ENCODE measurements at places on chromosomes 6 and 20.

GRCh38 chr6:85662251-85662650, 19.6 kb upstream of the SYNCRIP start:
- no peak for DNase-seq

DNA sequence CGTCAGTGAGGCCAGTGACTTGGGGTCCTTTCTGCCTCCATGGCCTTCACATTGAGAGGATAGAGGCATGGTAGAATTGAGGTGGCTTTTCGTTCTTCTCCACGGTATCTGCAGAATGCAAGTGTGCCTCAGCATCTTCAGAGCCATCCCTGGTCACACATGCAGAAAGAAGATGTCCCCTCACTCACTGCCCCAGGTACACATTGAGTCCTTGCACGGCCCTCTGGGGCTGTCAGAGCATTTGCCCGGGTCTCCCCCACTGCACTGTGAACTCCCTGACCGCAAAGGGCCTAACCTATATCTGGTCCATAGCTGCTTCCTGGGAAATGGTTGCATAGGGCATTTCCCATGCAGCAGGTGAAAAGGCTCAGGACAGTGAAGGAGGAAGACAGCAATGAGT, 115.7 kb downstream of the SCML4 start:
- DNase-seq: no peak

DNA sequence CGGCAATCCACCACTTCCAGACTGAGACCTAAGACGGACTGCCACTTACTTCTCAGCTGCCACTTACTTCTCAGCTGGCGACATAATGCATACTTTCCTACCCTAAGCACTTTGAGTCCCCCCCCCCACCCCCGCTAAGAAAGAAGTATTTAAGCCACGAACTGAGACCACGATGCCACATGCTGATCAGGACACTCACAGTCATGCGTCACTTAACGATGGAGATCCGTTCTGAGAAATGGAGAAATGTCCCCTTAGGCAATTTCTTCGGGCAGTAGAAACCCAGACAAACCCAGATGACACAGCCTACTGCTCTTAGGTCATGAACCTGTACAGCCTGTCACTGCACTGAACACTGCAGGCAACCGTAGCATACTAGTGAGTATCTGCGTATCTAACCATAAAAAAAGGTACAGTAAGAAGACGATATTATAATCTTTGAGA, 690 bp downstream of the IFNGR1 start:
- DNase-seq: no peak

DNA sequence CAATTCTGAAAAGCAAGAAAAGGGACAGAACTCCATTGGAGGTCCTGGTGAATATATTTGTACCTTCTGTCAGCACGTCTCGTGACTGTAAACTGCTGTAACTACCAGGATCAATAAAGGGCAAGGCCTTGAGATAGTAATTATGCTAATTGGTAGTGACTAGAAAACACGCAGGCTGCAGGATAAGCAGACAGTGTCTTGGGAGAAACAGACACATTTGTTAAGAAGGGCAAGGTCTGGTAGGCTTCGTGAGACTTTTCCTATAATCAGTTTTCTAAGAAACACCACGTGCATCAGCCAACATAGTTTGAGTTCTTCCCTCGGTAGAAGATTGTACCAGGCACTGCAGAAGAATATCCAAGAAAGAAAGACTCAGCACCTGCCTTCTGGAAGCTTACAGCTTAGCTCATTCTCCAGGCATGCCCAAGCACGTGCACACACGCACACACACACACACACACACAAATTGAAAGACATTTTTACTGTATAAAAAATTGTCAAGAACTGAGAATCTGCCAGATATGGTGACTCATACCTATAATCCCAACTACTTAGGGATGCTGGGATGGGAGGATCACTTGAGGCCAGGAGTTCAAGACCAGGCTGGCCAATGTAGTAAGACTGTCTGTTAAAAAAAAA, 167.0 kb upstream of the SASH1 start:
- DNase-seq: no peak

DNA sequence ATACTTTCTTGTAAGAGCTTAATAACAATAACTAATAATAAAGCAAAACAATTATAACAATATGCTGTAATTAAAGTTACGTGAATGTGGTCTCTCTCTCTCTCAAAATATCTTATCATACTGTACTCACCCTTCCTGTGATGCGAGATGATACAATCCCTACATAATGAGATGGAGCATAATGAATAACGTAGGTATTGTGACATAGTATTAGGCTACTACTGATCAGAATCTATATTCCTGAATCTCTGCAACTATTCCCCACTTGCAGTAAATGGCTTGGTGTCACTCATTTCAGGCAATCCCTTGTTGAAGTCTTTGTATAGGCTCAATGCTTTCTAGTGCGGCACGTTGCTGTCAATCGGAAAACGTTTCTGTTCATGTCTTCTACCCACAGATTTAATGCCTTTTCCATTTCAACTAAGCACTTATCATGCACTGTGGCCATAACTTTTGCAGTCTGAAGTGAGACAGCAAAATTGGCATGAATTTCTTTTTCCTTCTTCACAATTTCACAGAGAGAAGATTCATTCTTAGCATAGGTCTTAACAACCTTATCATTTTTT, 32.3 kb downstream of the MOXD1 start:
- no peak for DNase-seq

- no peak for DNase-seq
Observed at GRCh38 chr6:170128811-170129681, 161.8 kb downstream of the DLL1 start.

DNA sequence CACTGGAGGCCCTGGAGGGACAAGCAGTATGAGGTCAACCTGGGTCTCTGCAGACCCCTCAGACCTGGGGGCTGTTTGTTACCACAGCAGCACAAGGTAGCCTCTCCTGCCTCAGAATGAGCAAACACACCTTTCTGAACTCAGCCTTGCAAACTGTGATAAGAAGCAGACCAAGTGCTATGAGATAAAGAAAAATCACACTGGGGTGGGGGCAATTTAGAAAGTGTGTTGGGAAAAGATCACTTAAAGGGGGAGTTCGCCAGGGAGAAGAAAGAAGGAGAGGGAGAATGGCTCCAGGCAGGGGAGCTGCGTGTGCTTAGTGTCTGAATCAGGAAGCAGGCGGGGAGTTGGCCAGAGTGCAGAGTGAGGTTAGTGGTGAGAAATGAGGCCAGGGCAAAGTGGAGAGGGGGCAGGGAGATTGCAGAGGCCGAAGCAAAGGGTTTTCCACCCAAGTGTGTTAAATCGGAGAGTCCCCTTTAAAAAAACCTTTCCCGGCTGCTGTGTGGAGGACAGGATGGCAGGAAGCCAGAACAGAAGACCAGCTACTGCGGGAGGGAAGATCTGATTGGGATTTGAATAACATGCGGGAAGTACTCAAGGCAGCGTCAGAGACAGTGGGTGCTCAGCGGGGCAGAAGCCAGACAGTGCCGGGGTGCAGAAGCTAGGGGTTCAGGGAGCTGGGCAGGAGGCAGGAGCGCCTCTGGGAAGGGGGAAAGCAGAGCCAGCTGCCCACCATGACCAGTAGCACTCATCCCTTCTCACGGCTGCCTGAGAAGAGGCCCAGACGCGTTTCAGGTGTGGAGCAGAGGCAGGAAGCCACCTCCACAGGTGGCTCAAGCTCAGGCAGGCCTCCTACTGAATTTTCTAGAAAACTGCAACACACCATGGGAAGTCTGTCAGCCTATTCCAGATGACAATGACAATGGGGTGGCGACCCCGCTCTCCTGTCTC, 9.0 kb downstream of the ADA start:
- no peak for DNase-seq

GRCh38 chr6:4192173-4192572, 56.8 kb upstream of the ECI2 start:
- DNase-seq: no peak

DNA sequence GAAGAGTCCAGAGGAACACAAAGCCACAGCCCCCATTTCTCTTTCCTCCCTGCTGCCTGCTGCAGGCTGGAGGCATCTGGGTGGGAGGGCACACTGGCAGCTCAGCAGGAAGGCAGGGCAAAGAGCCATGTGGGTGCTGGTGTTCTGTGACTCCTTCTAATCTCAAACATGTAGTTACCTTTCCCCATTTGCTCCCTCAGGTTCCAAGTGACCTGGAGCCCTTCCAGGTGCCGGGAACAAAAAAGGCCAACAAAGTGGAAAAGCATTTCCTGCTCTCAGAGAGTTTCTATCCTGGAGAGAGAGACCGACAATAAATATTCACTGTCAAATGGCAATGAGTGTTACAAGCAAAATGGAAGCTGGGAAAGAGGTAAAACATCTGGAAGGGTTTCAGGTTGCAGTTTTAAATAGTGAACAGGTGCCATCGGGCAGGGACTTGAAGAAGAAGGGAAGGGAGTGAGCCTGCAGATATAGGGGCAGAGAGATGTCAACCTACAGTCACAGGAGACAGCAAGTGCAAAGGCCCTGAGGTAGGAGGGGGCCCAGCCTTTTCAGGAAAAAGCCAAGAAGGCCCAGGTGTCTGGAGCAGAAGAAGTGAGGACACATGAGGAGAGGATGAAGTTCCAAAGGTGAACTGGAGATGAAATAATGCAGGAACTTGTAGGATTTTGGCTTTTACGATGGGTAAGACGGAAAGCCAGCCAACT, 43.6 kb upstream of the IYD start:
- DNase-seq: no peak

GRCh38 chr6:139395891-139396301, 21.4 kb upstream of the CITED2 start:
- DNase-seq: no peak

GRCh38 chr20:59378966-59379365, 78.6 kb downstream of the EDN3 start:
- no peak for DNase-seq

DNA sequence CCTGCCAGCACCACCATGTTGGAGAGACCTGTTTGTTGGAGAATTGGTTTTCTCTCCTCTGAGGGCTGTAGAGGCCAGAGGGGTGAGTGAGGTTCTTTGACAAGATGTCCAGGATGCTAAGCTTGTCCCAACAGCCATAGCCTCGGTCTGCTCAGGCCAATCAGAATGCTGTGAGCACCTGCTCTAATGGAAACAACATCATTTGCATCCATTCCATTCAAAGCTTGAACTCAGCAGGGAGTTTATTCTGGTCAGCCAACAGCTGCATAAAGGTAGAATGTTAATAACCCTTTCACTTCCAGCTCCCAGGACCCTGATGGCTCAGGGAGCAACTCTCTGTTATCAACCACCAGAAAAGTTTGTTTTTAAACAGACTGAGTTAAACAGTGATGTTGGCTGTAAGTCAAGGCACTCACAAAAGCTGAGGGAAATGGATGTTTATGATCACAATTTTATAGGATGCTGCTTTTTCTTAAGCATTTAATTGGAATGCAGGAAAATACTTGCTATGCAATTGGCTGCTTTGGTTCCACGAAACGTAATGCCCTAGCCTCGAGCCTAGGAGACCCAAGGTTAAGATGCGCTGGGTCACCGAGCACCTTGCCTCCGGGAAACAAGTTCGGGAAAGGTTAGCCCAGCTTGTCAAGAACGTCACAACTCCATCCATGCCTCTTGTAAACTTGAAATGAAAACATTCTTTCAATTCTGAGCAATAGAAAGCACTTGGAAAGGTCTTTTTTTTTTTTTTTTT, 155.2 kb downstream of the NFATC2 start:
- DNase-seq: no peak

- no peak for DNase-seq
Observed at GRCh38 chr6:36676141-36677058, 2.1 kb upstream of the CDKN1A start.

GRCh38 chr6:87661503-87661902, 40.5 kb downstream of the AKIRIN2 start:
- DNase-seq: no peak

GRCh38 chr6:14085176-14085787, 32.3 kb upstream of the CD83 start:
- DNase-seq: no peak

- DNase-seq: no peak
Observed at GRCh38 chr20:59794555-59794954, 138.9 kb downstream of the SYCP2 start.

DNA sequence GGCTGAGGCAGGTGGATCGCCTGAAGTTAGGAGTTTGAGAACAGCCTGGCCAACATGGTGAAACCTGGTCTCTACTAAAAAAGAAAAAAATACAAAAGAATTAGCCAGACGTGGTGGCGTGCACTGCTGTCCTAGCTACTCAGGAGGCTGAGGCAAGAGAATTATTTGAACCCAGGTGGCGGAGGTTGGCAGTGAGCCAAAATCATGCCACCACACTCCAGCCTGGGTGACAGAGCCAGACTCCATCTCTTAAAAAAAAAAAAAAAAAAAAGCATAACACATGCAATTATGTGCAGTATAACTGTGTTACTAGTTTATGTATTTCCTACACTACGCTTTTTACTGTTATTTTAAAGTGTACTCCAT, 31.9 kb upstream of the FAM135A start:
- DNase-seq: no peak

DNA sequence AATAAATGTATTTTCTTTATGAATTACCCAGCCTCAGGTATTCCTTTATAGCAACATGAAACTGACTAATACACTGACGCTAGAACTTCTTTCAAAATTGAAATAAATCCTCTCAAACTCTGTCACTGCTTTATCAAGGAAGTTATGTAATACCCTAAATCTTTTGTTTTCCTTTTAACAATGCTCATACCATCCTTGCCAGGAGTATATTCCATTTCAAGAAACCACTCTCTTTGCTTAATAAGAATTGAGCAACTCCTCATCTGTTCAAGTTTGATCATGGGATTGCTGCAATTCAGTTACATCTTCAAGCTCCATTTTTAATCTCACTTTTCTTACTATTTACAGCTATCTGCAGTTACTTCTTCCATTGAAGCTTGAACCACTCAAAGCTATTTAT, 707.6 kb upstream of the MARCKS start:
- DNase-seq: no peak

- DNase-seq: no peak
Observed at GRCh38 chr20:58865843-58866242, 13.3 kb downstream of the GNAS start.

DNA sequence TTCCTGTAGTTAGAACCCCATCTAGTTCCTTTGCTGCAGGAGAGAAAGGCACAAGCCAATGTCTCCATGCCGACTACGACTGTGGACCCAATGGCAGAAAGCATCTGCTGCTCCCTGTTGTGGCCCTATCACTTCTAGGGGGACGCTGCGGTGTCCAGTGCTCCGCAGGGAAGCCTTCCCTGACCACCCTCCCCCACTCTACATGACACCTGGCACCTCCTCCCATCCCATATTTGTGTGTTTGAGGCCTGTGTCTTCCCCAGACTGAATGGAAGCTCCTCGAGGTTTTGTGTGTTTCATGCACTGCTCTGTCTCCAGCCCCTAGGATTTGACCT, 159.5 kb downstream of the DTNBP1 start:
- DNase-seq: no peak

DNA sequence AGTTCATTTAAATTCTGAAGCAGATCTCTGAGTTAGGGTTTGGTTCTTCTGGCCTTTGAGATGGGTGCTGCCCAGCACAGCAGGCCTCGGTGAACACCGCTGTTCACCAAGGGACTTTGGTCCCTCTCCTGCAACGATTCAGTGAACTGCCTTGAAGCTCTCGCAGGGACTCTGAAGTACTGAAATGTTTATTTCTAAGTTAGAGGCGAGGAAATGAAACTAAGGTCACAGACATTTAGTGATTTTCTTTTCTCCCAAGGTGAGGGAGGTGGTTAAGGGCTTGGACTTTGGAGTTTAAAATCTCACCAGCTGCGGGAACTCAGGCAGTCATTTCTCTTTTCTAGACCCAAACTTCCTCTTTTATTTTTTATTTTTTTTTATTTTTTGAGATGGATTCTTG, 26.2 kb downstream of the E2F3 start:
- no peak for DNase-seq

Measured in stimulated activated CD8-positive, alpha-beta memory T cell treated with anti-CD3 and anti-CD28 coated beads, Interleukin-4, amount 100 ng/mL, for 4 hours (primary cell).